ENCODE measurements at places on chromosomes 4 and X. TPM values are rescaled to one million over a fixed set of nuclear protein-coding genes. Genes with fewer than 3 reads are reported as not detected.

The SLC35A2 gene
- 12.7 TPM for total RNA-seq

The TAF7L gene
- 0.37 TPM for total RNA-seq

The MAGEC3 gene
- not detected for total RNA-seq

The TMEM47 gene
- 14.7 TPM for total RNA-seq

The P2RY8 gene
- total RNA-seq: not detected

The FHDC1 gene
- 0.20 TPM for total RNA-seq

The NPY2R gene
- total RNA-seq: under 0.01 TPM

The ERAS gene
- 0.37 TPM for total RNA-seq

The CXCL9 gene
- not detected for total RNA-seq

The TASL gene
- total RNA-seq: not detected
